ENCODE measurements at places on chromosomes 1 and 21.

GRCh38 chr21:45617021-45617921, 26.3 kb upstream of the PCBP3 start:
- no peak for DNase-seq

DNA sequence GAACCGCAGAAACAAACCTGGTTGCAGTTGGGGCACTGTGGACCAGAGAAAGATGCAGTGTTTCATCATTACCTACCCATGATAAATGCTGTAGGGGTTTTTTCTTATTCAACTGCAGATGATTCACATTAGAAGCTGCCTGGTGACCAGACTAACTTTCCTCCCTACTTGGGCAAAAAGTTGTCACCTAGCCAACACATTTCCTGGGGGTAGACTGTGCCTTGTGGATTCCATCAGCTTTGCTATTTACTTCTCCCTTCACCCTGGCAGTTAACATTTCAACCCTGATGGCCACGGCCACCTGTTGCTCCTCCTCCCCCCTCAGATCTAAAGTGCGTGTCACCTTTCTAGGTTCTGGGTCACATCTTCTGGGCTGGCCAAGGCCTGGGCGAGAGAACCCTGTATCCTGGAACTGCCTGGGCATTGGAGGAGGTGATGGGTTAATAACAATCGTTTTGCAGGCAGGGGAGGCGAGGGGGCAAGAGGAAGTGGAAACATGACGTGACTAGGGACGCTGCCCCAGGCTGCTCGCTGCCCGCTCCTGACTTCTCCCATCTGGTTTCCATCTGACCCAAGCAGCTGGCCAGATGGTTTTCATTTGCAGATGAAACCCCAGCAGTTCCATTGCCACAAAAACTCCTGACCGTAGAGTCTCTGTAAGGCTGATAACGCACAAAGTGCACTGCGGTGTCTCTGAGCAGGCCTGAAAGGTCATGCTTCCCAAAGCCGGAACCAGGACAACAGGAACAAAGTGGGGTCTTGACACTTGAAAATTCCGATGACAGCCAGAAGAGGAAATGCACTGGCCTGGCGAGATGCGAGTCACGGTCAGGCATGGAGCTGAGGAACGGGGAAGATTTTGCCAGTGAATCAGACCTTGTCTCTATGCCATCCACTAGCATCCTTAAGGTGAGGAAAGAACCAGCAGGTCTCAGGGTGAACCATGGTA, 36.6 kb downstream of the CAPZB start:
- DNase-seq = peak; percentile 92

GRCh38 chr1:179879797-179880196, 2.2 kb upstream of the TOR1AIP2 start:
- no peak for DNase-seq

DNA sequence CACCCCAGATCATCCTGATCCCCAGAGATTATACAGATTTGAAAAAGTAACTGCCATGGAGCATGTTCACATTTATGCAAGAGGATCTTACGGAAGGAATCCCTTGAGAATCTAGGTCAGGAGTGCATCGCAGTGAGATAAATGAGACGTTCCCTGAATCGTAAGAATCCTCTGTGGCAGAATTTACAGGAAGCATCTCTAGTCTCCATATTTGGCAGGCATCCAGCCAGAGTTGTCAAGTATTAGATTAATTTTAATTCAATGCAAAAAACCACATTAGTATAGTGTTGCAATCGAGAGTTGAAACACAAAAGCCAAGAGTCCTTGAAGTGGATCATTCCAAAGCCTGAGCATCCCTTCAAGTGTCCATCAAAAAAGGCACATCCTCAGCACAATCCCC, 100.8 kb downstream of the RRAGC start:
- no peak for DNase-seq

DNA sequence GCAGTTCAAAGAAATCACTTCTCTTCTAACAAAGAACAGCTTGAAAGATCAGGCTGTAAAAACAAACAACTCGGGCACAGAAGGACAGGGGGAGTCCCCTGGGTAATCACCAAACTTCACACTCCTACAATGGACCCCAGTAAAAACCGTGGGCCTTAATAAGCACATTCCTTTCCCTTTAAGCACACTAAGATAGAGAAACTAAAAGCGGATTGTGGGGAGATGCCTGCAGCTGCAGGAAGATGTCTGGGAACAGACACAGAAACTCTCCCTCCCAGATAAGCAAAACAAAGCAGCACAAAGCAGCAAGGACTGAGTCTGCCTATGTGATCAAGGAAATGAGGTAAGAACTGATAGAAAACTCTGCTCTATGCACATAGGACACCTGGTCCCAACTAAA, 37.6 kb upstream of the CTBS start:
- no peak for DNase-seq

GRCh38 chr1:9062021-9062471, 7.4 kb downstream of the SLC2A5 start:
- DNase-seq = no peak

- DNase-seq = no peak
Observed at GRCh38 chr21:44255511-44255981, 6.2 kb downstream of the DNMT3L start.

DNA sequence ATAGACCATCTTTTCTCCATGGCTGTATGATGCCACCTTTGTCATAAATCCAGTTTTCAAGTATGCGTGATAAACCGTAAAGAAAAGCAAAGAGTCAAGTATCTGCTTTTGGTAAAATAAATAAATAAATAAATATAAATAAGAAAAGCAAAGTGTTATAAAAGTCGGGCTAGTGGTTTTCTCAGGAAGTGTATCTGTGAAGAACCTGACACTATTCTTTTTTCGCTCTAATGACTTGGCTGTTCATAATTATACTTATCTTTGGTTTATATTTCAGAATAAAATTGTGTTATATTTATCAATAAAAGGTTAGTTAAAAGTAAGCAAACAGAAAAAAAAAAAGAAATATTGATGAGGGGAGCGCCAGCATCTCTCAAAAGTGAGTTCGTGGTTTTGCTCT, 594 bp upstream of the EXO5 start:
- no peak for DNase-seq

DNA sequence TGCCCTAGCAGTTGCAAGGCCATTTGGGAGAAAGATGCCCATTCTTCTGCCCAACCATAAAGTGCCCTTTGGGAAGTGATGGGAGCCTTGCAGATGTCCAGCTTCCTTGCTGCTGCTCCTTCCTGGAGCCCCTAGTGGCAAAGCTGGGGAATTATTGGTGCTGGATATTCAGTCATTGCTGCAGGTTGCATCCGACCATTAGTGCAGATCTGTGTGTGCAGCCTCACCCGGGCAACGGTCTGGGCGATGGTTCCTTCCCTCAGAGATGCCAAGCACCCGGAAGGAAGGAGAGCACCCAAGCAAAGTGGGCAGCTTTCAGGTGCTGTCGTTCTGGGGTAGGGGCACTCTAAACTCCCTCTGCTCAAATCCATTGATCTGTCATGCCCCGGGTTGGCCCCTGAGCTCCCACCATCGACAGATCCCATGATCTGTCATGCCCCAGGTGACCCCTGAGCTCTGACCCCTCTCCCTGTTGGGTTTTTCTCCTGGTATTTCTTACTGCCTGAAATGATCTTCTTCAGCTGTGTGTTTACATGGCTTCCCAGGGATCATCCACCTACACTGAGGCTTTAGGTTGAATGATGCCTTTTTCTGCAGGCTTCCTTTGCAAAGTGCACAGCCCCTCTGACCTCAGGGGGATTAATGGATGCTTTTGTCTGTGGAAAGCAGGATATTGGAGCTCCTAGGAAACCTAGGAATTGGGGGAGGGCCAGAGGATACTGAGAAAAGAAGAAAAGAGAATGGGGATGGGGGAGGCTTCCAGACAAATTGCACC, 467.5 kb downstream of the PTPRU start:
- DNase-seq = no peak

DNA sequence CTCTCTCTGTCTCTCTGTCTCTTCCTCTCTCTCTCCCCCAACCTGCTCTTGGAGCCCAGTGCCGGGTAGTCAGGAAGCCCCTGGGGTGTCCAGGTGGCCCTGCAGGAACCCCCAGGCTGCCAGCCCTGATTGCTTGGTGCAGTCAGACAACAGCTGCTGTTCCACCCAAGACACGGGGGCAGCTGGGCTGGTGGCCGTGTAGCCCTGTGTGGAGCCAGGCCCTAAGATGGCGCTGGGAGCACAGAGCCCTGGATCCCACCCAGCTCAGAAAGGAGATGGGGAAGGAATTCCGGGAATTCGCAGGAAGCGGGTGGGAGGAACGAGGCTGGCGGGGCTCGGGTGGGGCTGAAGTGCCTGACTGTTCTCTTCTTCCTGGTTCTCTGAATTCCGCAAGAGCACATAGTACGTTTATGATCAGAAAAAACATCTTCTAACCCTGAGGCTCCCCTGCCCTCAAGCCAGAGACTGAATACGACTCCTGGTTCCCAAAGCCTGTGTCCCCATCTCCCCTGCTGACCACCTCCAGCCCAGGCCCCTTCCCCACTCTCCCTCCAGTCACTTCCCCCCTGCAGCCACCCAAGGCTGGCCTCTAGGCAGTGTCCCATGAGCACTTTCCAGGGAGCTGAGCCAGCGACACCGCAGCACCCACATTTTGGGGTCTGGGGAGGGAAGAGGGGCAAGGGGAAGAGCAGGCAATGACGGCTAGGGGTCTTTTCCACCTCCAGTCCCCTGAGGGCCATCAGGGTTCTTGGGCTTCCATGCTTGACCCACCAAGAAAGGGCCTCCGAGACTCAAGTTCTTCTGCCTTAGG, 55.0 kb downstream of the WNT9A start:
- DNase-seq = no peak
